ENCODE measurements at places on chromosomes 2 and 18. TPM values are rescaled to one million over a fixed set of nuclear protein-coding genes. Genes with fewer than 3 reads are reported as not detected.

MPV17 gene
- 137 TPM for polyA plus RNA-seq

WNT10A gene
- 15.2 TPM for polyA plus RNA-seq

EFHD1 gene
- polyA plus RNA-seq = not detected

UGT1A9 gene
- polyA plus RNA-seq = not detected

ABCG5 gene
- not detected for polyA plus RNA-seq

TMEM247 gene
- not detected for polyA plus RNA-seq

MAP4K4 gene
- polyA plus RNA-seq = 99.1 TPM

All from B cell (primary cell).